ENCODE measurements at places on chromosomes 2 and 18. TPM values are rescaled to one million over a fixed set of nuclear protein-coding genes. Genes with fewer than 3 reads are reported as not detected.

CCDC141 gene
- 28.3 TPM for total RNA-seq

ZFAND2B gene
- 40.7 TPM for total RNA-seq

INPP1 gene
- total RNA-seq: 39.7 TPM

FLACC1 gene
- total RNA-seq: 6.7 TPM

CTIF gene
- 113 TPM for total RNA-seq

SULT1C2 gene
- 2.8 TPM for total RNA-seq

GCG gene
- total RNA-seq: 0.62 TPM

SERPINB4 gene
- total RNA-seq: not detected

METTL4 gene
- total RNA-seq: 14.3 TPM

KYNU gene
- total RNA-seq: 13.5 TPM

GLI2 gene
- 9.0 TPM for total RNA-seq

FAM210A gene
- 14.7 TPM for total RNA-seq

PKDCC gene
- 148 TPM for total RNA-seq

SMC6 gene
- total RNA-seq: 17.2 TPM

DNA sequence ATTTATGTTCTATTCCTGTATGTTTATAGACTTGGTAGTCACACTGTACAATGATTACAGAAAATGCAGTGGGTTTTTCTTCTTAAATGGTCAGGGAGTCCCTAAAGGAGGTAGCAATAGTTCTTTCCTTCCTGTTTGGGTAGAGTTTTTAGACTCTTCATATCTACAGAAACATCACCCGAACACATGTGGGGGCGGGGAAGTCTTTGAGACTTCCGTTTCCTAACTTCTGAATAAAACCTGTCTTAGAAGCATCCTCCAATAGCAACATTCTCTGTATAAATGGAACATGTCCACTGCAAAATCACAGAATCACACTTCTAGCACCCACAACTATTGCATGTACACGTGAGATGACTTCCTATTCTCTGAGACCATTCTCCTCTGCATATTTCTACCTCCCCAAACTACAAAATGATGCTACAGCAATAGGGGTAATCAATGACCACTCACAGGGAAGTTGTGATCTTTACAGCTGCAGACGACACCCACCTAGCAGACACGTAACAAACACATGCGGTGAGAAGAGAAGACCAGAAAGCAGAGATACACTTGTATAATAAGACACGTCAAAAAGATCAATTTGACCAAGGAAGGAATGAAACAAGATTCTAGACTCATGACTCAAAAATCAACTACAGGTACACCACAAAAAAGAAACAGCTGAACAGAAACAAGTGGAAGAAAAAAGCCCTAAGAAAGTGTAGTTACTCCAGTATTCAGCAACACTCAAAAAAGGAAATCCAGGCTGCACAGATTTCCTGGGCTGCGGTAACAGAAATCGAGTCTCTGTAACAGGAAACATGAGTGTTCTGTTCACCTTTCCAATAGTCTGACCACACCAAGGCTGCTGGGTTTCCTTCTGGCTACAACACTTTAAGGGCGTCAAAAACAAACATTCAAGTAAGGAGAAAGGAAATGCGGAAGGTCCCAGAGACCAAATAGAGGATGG lies 120.4 kb downstream of the ZNF516 start:
- no peak for DNase-seq

GRCh38 chr2:222862106-222862908 lies 1.5 kb downstream of the ACSL3 start:
- no peak for DNase-seq

GRCh38 chr2:173750353-173750801 lies 214.8 kb downstream of the SP3 start:
- no peak for DNase-seq

- no peak for DNase-seq
These were observed 276.8 kb downstream of the RIT2 start for GRCh38 chr18:42838546-42839145.

GRCh38 chr18:63559567-63560491 lies 17.7 kb downstream of the SERPINB12 start:
- no peak for DNase-seq

DNA sequence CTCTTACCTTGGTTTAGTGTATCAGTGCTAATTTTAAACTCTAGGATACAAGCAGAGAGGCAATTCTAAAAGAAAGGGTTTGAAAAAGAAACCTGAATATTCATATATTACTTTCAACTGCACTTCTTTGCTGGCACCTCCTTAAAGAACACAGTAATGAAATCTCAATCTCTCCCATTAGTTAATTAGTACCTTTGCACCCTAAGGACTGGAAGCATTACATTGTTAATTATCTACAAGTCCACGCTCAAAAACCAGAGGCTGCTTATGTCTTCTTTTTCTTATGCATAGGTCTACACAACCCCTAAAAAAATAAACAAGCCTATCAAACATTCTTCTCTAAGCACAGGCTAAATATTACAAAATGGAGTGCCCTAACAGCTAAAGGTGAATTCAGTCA lies 20.2 kb downstream of the EPHA4 start:
- DNase-seq: no peak

DNA sequence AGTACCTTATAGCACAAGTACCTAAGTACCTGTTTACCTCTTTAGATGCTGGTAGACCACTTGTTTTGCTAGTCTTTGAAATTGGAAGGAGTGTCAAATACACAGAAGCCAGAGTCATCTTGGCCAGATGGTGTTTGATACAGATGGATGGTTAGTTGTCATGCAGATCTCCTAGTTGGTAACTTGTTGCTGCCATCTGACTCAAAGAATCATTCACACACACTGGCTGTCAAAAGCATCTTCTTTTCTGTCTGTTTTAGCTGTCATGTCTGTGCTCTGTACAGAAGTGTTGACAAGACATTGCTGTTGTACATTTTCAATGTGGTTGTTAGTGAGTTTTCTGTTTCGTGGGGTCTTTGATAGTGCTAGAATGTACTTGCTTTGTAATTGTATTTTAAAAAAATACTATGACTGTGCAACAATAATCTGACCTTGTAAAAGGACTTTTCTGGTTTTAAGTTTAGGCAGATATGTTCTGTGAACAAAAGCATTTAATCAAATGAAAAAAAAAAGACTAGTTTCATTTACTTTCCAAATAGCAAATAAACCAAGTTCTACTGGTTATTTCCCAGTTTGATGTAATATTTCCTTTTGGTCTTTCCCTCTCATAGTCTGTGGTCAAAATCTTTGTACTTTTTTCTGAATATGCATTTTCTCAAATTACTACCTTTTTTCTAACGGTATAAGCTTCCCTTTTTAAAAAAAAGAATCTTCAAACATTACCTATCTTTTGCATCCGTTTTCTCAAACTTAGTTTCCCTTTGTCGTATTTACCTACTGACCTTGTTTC lies 39.9 kb downstream of the TANK start:
- DNase-seq: no peak

- no peak for DNase-seq
These were observed 15.6 kb upstream of the MC2R start for GRCh38 chr18:13930964-13931363.

DNA sequence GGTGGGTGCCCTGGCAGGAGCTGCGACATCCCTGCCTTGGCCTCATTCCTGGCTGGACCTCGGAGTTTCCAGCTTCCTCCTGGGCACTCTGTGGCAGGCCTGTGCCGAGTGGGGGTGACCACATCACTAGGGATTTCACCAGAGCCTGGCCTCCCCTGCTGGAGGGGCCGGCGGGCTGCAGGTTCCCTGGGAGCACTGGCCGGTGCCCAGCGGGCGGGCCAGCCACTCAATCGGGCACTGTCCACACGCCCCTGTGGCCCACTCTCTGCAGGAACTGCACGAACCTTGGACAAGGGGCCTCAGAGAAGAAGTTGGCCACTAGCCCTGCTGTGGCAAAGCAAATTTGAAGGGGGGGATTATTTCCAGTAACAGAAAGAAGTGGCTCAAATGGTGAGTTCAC lies 110.7 kb upstream of the APCDD1 start:
- no peak for DNase-seq

DNA sequence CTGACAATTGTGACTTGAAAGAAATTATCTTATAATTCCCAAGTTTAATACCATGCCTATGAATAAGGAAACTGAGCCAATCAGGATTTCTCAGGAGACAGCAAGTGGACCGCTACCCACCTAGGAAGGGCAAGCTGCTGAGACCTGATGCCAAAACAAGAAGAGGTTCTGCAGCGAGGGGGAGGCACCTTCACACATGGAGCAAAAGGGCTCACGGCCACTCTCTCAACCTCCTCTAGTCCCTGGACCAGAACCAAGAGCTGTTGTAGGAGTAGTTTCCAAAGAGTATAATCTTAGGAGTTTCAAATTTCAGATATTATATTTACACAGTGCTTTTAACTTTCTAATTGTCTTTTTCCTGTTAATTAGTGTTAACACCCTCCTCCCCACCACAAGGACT lies 154.7 kb upstream of the ETAA1 start:
- DNase-seq: no peak

GRCh38 chr18:62325806-62326645 lies 916 bp downstream of the TNFRSF11A start:
- peak; percentile 57 for DNase-seq

- DNase-seq: no peak
These were observed 124.2 kb upstream of the SATB2 start for GRCh38 chr2:199581935-199582360.

DNA sequence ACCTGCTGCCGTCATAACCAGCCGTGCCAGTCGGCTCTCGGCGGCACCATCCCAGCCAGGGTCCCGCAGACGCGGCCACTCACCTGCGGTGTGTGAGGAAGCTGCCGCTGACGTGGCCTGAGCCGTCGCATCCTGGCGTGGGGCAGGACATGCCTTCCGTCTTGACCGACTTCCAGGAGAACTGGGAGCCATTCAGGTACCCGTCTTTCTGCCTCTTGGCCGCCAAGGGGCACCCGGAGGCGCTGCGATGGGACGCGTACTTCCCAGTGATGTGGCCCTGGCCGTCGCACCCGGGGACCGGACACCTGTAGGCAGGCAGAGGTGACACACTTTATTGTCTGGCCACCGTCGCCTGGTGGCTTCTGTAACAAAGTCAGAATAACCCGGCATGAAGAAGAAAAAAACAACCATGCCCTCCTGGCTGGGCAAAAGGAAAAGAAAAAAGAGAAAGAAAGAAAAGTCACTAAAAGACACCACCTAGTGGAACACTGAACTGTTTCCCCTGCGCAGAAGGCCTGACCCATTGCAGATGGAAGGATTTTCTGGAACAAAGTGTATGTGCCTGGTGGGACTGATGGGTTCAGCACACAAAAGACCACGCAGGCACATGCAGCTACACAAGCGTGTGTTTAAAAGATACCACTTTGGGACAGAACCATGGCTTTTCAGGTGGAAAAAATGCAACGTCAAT lies 94.9 kb upstream of the PXDN start:
- DNase-seq: no peak

DNA sequence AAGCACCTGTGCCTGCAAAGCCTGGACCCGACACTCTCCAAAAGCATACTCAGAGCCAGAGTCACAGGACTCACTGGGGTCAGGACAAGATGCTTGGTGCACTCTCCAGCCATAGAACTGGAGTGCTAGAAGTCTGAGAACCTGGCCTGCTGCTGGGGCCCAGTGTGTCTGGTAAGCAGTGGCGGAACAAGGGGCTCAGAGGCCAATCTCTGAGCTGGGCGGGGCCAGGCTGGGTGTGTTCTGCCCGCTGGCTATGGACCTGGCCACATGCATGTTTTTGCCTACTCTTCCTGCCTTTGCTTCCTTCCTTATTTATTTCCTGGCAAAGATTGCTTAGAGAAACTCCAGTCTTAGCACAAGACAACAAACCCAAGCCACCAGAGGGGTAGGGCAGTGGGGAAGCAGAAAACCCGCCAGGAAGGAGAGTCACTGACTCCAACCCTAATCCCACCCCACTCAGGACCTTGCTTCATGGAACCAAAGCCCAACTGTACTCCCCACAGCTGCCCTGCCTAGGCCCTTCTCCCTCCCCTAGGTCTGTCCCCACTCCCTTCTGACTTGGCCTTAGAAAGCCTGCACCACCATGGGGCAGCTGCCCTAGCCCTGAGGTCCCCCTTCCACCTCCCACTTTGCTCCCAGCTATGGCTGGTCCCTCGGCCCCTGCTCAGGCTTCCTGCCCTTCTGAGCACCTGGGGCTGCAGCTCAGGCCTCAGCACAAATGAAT lies 315.5 kb downstream of the CELF4 start:
- DNase-seq: no peak

GRCh38 chr2:25808006-25808383 lies 70.3 kb downstream of the ASXL2 start:
- no peak for DNase-seq

DNA sequence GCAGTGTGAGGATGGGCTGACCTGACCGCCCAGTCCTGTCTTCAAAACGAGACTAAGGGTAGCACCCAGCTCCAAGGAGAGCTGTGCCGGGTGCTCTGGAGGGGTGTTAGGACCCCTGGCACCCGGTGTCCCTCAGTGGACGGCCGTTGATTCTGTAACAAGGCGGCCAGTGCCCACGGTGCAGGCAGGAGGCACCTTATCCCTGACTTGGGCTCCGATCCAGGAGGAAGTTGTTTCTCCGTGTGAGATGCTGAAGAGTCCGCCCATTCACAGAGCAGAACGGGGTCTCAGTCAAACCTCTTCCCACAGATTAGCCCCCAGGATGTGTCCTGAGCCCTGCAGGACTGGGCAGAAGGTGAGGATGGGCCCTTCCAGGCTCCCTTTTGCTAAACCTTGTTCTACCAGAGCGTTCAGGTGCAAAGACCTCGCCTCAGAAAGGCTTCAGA lies 123.0 kb downstream of the NFATC1 start:
- DNase-seq: peak; percentile 56

DNA sequence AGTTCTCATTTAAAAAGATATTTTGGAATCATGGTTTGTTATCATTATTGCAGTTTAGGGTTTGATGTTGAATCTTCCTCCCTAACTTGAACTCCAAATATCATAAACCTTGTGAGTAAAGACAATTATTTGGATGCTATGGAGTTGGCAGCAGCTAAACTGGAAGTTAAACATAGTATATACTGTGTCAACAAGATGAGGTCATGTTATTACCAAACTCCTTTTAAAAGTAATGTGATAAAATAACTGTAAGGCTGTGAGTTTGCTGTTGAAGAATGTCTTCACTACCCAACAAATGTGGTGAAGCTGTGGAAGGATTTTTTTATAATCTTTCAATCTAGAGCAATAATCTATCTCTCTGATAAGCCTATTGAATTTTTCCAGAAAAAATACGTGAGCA lies 16.0 kb downstream of the DNAH6 start:
- no peak for DNase-seq

DNA sequence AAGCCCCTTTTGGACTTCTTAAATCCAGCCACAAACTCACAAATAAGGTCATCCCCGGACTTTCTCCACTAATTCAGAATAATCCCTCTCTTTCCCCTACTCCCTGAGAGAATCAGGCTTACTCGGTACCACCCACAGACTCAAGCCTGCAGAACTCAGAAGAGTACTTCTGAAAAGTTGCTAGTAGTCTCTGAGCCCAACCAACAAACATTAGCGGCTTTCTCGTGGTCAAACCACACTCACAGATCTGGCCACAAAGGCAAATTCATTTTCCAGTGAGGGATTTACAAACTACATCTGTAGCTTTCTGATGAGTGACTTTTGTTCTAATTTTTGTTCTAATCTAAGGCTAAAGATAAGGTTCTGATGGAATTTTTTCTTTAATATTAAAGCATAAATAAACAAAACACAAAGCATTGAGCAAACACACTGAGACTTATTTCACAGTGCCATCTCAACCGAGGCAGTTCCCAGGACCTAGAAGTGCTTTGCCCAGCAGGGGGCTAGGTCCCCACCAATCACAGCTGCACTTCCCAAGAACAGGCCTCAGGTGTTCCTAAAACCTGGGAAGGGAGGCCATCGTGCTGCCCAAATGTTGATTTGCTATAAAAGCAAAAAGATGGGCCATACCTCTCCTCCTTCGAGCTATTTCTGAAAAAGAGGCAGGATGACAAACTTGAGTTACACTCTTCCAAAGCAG lies 110.7 kb downstream of the COLEC12 start:
- no peak for DNase-seq

GRCh38 chr2:172465417-172466334 lies 38.3 kb downstream of the ITGA6 start:
- DNase-seq: peak; percentile 82
